ENCODE measurements at places on chromosomes 4 and X.

- no peak for DNase-seq
Measured at GRCh38 chrX:57134702-57135101, 2.5 kb downstream of the SPIN2A start.

- DNase-seq = no peak
Measured at GRCh38 chr4:3239998-3240920, 8.7 kb upstream of the MSANTD1 start.

- no peak for DNase-seq
Measured at GRCh38 chrX:105167233-105167632, 53.3 kb downstream of the TEX13A start.

DNA sequence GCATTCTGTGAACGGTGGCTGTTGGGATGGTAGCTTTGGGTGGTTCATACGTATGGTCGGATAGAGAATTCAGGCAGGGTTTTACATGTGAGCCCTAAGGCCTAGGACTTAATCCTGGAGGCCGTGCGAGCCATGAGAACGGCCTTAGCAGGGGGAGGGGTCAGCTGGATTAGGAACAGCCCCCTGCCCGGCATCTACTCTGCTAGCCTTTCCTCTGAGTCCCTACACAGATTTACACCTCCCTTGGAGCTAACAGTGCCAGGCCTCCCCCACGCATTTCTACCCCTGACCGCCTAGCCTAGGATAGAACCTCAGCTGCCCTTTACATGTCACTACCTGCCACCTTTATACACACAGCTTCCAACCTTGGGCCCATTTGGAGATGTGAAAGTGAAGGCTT lies 7.1 kb downstream of the PRAF2 start:
- DNase-seq = no peak

DNA sequence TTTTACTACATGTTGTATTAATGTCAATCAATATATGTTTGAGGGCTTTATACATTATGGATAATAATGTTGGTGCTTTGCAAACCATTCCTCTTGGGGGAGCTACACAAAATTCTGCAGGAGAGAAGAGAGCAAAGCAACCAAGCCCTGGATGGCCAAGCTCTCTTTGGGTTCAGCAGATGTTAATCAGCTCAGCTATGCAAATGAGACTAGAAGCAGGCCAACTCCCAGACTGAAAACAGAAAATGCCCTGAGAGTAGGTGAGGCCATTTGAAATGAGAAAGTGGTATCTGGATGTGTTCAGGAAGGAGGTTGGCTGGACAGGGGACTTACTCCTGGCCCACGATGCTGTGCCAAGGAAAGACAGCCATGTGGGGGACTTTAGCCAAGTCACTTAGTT lies 387.0 kb downstream of the BCOR start:
- no peak for DNase-seq

- no peak for DNase-seq
Measured at GRCh38 chr4:15659768-15660570, 4.8 kb upstream of the FBXL5 start.

DNA sequence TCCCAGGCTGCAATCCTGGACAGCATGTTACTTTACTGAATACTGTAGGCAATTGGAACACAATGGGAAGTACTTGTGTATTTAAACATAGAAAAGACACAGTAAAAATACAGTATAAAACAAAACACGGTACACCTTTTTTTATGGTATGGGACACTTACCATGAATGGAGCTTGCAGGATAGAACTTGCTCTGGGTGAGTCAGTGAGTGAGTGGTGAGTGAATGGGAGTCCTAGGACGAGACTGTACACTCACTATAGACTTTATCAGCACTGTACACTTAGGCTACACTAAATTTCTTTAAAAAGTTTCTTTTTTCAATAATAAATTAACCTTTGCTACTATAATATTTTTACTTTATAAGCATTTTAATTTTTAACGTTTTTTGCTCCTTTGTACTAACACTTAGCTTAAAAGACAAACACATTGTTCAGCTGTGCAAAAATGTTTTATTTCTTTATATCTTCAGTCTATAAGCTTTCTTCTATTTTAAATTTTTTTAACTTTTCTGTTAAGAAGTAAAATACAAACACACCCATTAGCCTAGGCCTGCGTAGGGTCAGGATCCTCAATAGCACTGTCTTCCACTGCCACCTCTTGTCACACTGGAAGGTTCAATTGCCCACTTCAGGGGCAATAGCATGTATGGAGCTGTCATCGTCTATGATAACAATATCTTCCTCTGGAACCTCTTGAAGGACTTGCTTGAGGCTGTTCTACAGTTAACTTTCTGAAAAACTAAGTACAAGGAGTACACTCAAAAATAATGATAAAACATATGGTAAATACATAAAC lies 293.5 kb upstream of the FSTL5 start:
- no peak for DNase-seq

DNA sequence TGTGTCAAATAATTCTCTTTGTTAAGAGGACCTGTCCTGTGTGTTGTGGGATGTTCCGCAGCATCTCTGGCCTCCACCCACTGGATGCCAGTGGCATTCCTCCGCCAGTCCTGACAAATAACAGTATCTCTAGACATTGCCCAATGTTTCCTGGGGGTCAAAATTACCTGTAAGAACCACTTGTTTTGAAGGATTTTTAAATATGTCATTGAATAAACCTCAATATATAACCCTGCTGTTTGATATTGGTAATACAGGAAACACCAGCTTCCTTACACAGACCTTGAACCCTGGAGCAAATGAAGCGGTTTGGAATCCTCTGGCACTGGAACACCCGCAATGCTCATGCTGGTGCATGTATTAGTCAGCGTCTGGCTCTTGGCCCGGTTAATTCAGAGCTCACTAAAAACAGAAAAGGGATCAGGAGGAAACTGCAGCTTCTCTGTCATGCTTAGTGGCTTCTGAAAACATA lies 101.3 kb downstream of the TBL1X start:
- DNase-seq = peak; percentile 26

DNA sequence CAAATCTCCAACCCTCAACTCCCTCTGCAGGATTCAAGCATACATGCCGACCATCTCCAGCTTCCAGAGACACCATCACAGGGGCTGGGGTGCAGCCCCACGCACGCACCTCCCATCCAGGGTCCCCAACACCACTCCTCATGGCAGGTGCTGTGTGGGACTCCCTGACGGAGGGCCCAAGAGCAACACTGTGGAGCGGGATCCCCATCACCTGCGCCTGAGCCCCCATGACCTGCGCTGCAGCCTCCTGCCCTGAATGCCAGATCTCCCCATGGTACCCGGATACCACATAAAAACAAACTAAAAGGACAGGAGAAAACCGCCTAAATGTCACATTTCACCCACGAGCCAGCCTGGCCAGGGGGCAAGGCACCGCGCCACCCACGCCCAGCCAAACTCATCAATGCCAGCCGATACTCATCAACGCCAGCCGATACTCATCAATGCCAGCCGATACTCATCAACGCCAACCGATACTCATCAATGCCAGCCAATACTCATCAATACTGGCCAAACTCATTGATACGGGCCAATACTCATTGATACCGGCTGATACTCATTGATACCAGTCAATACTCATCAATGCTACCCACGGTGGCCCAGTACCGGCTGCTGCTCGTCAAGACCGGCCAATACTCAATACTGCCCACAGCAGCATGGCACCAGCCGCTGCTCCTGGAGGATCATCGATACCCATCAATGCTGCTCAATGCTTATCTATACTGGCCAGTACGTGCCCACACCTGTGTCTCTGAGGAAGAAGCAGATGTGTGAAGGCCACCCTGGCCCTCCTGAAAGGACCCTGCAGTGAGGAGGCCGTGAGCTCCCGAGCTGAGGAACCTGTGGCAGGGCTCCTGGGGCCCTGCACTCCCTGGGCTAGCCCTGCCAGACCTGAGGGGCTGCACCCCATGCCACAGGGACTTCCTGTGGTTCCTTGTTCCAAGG lies 6.2 kb downstream of the CTBP1 start:
- no peak for DNase-seq

DNA sequence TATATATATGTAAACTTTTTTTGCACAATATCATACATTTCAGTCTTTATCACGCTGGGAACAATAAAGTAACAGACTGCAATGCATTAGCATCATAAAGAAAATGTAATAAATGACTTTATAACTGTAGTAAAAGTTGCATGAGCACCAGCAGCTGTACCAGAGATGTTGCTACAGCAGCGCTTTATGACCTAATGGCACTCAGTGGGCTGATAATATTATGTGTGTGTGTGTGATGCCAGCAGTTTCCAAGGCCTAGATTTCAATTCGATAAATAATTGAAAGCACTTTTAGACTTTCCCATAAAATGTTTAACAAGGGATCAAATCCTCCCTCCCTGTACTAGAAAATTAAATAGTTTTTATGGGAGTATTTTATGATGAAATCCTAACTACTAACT lies 367.6 kb upstream of the AGA start:
- DNase-seq = no peak

DNA sequence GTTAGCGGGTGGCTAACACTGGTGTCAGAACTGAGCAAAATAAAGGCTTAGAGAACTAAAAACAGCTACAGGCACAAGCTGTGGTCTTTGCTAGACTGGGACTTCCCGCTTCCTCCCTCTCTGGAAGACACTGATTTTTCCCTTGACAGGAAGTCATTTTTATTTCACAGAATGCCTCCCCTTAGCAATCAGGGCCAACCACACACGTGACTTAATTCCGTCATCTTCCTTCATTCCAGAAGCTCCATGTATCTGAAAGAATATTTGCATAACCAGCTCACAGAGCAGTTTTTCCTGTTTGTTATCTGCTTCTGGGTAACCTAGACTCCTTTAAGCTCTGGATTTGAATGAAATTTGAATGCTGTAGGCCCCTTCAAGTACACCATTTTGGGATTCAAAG lies 327.5 kb upstream of the FRG1 start:
- no peak for DNase-seq

GRCh38 chrX:133796282-133796681 lies 189.1 kb downstream of the GPC3 start:
- DNase-seq = no peak

DNA sequence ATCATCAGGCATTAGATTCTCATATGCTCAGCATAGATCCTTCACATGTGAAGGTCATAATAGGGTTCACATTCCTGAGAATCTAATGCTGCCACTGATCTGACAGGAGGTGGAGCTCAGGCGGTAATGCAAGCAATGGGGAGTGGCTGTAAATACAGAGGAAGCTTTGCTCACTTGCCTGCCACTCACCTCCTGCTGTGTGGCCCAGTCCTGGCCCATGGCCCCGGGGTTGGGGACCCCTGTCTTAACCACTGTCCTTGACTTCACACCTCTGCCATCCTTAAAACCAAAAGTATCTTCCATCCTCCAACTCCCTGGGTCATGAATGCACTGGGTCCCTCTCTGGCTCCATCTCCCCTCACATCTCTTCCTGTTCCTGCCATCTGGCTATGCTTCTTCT lies 129.1 kb downstream of the HMX1 start:
- no peak for DNase-seq

GRCh38 chr4:80173401-80173800 lies 23.9 kb upstream of the PRDM8 start:
- no peak for DNase-seq

DNA sequence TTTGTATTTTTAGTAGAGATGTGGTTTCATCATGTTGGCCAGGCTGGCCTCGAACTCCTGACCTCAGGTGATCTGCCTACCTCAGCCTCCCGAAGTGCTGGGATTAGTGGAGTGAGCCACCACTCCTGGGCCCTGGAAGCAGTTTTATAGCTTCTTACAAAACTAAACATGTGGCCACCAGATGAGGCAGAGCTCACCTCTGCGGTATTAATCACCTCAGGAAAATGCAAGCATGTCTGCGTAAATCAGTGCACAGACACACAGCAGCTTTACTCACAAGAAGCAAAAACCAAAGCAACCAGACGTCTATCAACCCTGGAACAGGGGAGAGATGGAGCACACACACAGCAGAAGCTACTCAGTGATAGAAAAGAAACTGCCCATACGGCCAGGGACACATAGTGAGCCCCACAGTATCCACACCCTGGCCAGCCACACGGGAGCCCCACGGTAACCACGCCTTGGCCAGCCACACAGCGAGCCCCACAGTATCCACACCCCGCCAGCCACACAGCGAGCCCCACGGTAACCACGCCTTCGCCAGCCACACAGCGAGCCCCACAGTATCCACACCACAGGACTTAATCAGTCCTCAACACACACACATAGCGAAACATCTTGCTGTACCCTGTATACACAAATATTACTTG lies 30.2 kb downstream of the PPP2R3B start:
- no peak for DNase-seq

- DNase-seq = no peak
Measured at GRCh38 chrX:135944486-135944885, 29.3 kb downstream of the MMGT1 start.

DNA sequence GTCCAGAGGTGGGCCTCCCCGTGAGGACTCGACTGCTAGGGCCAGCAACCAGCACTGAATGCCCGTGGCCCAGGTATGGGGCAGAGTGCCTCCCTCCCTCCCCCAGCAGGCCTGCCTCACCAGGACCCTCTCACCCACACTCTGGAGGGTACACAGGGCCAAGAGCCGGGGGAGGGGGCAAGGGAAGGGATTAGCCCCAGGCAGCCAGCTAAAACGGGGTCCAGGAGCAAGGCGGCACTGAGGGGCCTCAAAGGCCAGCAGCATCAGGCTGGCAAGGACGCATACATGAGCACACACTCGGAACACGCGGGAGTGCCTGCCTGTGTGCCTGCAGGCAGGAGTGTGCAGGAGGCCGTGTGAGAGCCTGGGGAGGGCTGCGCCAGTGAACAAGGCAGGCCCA lies 18.3 kb upstream of the DUSP9 start:
- no peak for DNase-seq

GRCh38 chr4:174284487-174284886 lies 776 bp downstream of the CEP44 start:
- no peak for DNase-seq

GRCh38 chr4:87428979-87429378 lies 6.6 kb downstream of the NUDT9 start:
- DNase-seq = no peak
